ENCODE measurements at places on chromosomes 13 and 19.

DNA sequence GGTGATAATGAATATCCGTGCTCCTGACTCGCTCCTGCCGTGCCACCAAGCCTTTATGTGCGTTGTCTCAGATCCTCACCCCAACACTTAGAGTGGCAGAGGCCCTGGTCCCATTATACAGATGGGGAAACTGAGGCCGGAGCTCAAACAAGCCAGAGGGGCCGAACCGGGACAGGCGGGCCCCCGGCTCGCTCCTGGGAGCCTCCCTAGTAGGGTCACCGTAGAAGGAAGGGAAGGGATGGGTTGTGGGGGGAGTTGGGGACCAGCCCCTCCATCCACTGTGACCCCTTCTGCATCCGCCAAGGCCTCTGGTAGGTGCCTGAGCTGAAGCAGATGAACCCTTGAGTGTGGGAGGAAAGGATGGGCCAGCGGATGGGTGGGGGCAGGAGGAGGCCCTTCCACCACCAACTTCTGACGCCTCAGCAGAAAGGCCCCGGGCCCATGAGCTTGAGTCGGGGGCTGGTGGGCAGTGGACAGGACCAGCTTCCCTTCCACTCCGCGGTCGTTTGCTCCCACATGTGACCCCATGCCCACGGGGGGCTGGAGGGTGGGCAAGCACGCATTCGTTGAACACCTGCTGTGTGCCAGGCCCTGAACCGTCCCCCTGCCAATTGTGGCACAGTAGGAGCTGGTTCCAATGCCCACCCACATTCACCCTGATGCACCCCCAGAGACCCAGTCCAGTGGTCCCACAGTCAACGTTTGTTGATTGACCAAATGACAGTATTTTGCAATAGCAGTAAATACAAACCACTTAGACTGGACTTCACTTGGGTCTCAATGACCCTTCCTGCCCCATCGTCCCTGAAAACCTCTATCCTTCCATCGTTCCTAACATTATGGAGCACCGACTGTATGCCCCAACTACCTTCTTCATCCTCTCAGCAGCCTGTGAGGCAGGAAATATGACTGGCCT lies 24.2 kb upstream of the TCF3 start:
- no peak for DNase-seq

GRCh38 chr13:26300140-26300539 lies 46.2 kb downstream of the CDK8 start:
- no peak for DNase-seq

- no peak for DNase-seq
Observed at GRCh38 chr13:32432856-32433255, 4.9 kb upstream of the N4BP2L1 start.

DNA sequence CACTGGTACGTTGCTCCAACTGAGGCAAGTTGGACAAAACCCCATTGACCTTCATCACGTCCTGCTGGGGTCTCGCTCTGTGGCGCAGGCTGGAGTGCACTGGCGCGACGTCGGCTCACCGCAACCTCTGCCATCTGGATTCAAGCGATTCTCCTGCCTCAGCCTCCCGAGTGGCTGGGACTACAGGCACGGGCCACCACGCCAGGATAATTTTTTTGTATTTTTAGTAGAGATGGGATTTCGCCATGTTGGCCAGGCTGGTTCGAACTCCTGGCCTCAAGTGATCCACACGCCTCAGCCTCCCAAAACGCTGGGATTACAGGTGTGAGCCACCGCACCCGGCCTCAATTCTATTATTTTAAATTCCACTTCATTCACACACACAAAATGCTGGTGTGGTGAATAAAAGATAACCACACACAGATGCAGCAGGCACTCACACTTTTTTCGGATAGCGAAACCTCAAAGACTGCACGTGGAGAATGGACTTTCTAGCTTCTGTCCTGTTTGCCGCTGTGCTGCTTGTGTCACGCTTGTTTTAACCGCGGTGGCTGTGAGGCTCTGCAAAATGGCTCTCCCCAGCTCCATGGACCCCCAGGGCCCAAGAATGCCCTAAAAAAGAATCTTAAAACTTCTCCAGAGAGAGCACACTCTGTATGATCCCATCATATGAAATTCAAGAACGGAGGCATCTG lies 58.4 kb downstream of the COL4A1 start:
- no peak for DNase-seq

DNA sequence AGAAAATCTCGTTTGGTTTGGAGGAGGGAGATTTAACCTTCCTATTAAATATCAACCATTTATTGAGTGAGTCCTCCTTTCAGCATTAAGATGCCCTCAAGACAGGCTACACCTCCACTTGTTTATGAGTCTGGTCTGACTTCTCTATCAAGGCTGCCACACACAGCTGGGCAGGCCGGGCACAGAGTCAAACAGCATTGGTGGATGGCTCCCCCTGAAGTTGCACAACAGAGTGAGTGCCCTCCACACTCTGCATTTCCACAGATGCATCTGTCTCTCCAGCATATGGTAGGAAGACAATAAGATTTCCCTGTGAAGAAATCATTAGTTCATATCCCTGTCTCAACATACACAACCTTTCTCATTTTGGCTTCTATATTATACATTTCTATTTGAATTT lies 31.4 kb downstream of the PHF11 start:
- no peak for DNase-seq

- peak; percentile 51 for DNase-seq
Observed at GRCh38 chr13:52906122-52906903, 57.9 kb upstream of the PCDH8 start.

- DNase-seq, result no peak
Observed at GRCh38 chr13:70896136-70896535, 787.9 kb upstream of the KLHL1 start.

GRCh38 chr19:50344661-50345318 lies 15.6 kb upstream of the KCNC3 start:
- no peak for DNase-seq

DNA sequence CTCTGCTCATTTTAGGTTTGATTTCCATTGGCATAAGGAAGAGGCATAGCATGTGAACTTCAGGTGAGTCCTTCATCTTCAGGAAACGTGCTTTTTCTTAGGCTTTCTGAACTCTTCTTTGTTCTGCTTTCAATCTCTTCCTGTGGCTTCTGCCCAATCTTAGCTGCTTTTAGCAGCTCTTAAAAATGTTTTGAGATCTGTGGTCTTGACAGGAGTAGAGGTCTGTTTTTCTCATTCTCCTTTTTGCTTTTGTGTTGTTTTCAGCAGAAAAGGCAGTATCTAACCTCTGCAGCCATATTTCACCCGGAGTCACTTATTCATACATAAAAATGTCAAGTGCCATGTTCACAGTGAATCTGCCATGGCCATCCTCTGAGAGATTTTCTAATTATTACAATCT lies 120.3 kb downstream of the LIG4 start:
- no peak for DNase-seq

DNA sequence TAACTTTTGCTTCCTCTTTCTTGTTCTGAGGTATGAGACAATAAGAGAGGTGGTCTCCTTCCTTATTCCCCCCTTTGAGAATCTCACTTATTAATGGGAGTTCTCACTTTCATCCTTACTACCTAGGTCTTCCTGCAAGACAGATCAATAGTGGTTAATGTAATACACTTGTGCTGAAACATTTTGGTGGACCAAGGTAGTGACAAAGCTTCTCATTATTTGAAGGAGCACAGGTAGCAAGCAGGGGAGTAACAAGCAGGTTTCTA lies 17.9 kb downstream of the ZNF700 start:
- DNase-seq, result no peak

- DNase-seq, result no peak
Observed at GRCh38 chr13:49311816-49312215, 64.1 kb downstream of the CDADC1 start.

- no peak for DNase-seq
Observed at GRCh38 chr19:11356676-11357550, 1.7 kb downstream of the PLPPR2 start.

GRCh38 chr19:39432677-39433025 lies 3.1 kb downstream of the RPS16 start:
- no peak for DNase-seq

- no peak for DNase-seq
Observed at GRCh38 chr13:112908342-112908741, 60.7 kb upstream of the MCF2L start.

Measured in H9 (cell line).